ENCODE measurements at places on chromosomes 13 and 19. TPM values are rescaled to one million over a fixed set of nuclear protein-coding genes. Genes with fewer than 3 reads are reported as not detected.

The SCEL gene
- not detected for total RNA-seq

The ZNF536 gene
- total RNA-seq = not detected

The SIGLECL1 gene
- not detected for total RNA-seq

The NPAS1 gene
- not detected for total RNA-seq

The ZNF805 gene
- total RNA-seq = 29.7 TPM

The MEIOSIN gene
- total RNA-seq = not detected

The MYO1F gene
- total RNA-seq = 0.54 TPM

The TTC9B gene
- total RNA-seq = not detected

The ZNF627 gene
- total RNA-seq = 29.7 TPM

The ICAM4 gene
- total RNA-seq = 0.11 TPM

The INSL3 gene
- total RNA-seq = not detected

The DNAJC15 gene
- 17.9 TPM for total RNA-seq

The HIF3A gene
- 5.6 TPM for total RNA-seq

The TYROBP gene
- not detected for total RNA-seq

The PALM gene
- 28.6 TPM for total RNA-seq

The SPIB gene
- not detected for total RNA-seq

The TGDS gene
- total RNA-seq = 10.2 TPM
